Breast epithelium (tissue), 4 donors: ENCODE measurements at places on chromosomes 1 and 21. TPM values are rescaled to one million over a fixed set of nuclear protein-coding genes. Genes with fewer than 3 reads are reported as not detected.

The HOOK1 gene
- total RNA-seq = 12.5 TPM

The CDC42BPA gene
- 39.8 TPM for total RNA-seq

The S100PBP gene
- 29.5 TPM for total RNA-seq

- H3K36me3 ChIP-seq = no peaks in the 10 kb centered on the region
- no peaks in the 10 kb centered on the region for H3K27me3 ChIP-seq
- no peak overlapping the region for H3K4me3 ChIP-seq
- DNase-seq = no peak
Measured at GRCh38 chr21:25584833-25585676, 22.2 kb downstream of the MRPL39 start.

- H3K27ac ChIP-seq = peak overlapping the region; percentile 72
- DNase-seq = no peak
- H3K4me3 ChIP-seq = no peak overlapping the region
- no peaks in the 10 kb centered on the region for H3K36me3 ChIP-seq
- peaks cover 3% of the 10 kb centered on the region for H3K4me1 ChIP-seq
Measured at GRCh38 chr1:154423304-154423987, 18.3 kb downstream of the IL6R start.

- H3K4me3 ChIP-seq = no peak overlapping the region
- no peaks in the 10 kb centered on the region for H3K36me3 ChIP-seq
- no peaks in the 10 kb centered on the region for H3K27me3 ChIP-seq
- H3K27ac ChIP-seq = peak overlapping the region; percentile 59
- no peak for DNase-seq
Measured at GRCh38 chr1:220956501-220957232, 77.4 kb downstream of the HLX start.

DNA sequence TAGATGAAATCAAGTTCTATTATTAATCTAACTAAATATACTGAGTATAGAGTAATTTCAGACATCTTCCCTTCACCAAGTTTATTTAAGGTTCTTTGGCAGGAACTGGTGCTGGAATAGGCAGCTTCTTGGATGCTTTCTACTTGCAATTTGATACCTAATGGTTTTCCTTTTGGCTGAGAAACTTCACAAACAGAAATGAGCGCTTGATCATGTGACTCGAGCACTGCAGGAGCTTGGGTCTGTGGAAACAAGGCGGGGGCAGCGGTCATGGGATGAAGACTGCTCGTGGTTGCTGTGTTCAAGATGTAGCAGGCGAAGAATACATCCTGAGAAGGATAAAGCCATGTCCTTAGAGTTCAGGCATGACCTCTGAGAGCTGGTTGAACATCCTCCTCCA, 136.8 kb downstream of the PTPRC start:
- no peak overlapping the region for H3K27ac ChIP-seq
- no peak overlapping the region for H3K4me3 ChIP-seq
- H3K36me3 ChIP-seq = no peaks in the 10 kb centered on the region

- no peak overlapping the region for H3K27ac ChIP-seq
- H3K4me1 ChIP-seq = no peaks in the 10 kb centered on the region
- H3K36me3 ChIP-seq = no peaks in the 10 kb centered on the region
- no peaks in the 10 kb centered on the region for H3K27me3 ChIP-seq
- no peak overlapping the region for H3K4me3 ChIP-seq
Measured at GRCh38 chr1:60571811-60572210, 498.2 kb upstream of the C1orf87 start.

DNA sequence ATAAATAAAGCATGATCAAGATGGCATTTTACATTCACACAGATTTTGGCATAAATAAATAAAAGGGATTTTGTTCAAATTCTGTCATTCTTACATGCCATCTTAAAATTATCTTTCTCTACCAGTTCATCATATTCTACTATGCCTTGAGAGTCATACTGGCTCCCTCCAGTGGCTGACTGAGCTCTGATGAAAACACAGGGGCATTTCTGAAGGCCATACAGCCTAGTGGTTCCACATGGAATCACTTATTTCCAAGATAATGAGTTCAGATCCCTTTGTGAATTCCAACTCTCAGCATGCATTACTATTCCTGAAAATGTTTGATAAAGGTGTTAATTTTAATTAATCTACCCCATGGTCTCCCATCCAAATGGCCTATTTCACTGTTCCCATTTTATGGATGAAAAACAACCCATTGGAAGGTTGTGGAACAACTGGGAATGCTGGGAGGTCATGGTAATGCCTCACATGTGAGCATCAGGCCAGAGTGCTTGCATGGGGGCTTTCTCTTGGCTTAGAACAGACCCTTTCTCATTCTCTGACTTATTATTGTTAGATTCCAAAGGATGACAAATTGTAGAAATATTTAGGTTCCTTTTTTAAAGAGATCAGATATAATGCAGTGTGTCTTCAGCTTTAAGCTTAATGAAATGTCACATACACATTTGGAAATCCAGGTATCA, 622.4 kb upstream of the PKN2 start:
- H3K4me1 ChIP-seq = peaks cover 9% of the 10 kb centered on the region
- no peaks in the 10 kb centered on the region for H3K27me3 ChIP-seq
- H3K27ac ChIP-seq = no peak overlapping the region

DNA sequence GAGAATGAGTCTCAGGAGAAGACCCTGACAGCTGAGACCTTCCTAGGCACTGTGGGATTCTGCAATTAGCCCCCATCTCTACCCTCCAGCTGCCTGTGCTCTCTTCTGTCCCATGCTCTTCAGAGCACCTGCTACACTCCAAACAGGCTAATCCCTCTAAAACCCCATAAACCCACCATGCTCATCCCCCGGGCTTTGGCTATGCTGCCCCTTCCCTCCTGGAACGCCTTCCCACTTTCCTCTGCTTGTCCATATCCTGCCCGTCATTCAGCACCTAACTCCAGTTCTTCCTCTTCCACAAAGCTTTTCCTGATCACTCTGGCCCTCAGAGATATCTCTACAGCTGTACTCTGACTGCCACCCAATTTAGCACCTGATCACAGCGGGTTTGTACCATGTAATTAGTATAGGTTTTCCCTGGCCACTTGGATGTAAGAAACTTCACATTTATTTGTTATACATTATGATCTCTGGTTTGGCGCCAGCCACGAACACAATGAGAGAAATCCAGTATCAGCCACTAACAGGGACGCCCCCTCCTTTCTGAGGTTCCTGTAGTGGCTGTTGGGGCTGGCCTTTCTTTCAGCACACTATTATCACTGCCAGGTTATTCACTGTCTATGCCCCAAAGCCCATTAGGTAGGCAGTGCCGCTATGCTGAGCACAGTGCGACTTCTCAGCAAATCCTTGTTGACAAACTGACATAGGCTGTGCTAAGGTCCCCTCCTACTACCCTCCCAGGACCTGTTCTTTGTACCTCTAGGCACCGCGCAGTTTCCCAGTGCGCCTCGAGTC, 45.1 kb downstream of the CDC7 start:
- no peak overlapping the region for H3K27ac ChIP-seq
- H3K36me3 ChIP-seq = no peaks in the 10 kb centered on the region
- H3K27me3 ChIP-seq = no peaks in the 10 kb centered on the region
- H3K4me1 ChIP-seq = no peaks in the 10 kb centered on the region
- no peak for DNase-seq
- H3K4me3 ChIP-seq = no peak overlapping the region

DNA sequence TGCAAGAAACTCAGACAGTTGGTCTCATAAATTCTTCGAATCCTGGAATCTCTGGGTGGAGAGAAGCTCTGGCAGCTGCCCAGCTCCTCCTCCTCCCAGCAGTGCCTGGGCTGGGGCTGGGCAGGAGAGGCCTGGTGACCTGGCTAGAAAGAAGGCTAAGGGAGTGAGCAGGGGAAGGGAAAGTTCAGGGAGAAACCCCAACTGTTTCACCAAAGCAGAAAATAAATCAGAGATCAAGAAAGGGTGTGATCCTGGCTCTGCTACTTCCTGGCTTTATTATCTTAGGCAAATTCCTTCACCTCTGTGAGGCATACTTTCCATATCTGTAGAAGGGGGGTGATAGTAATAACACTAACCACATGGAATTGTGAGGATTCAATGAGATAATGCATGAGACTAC, 8.8 kb upstream of the COL16A1 start:
- no peaks in the 10 kb centered on the region for H3K36me3 ChIP-seq
- no peak overlapping the region for H3K4me3 ChIP-seq
- no peaks in the 10 kb centered on the region for H3K27me3 ChIP-seq
- H3K27ac ChIP-seq = peak overlapping the region; percentile 46
- DNase-seq = no peak
- no peaks in the 10 kb centered on the region for H3K4me1 ChIP-seq

DNA sequence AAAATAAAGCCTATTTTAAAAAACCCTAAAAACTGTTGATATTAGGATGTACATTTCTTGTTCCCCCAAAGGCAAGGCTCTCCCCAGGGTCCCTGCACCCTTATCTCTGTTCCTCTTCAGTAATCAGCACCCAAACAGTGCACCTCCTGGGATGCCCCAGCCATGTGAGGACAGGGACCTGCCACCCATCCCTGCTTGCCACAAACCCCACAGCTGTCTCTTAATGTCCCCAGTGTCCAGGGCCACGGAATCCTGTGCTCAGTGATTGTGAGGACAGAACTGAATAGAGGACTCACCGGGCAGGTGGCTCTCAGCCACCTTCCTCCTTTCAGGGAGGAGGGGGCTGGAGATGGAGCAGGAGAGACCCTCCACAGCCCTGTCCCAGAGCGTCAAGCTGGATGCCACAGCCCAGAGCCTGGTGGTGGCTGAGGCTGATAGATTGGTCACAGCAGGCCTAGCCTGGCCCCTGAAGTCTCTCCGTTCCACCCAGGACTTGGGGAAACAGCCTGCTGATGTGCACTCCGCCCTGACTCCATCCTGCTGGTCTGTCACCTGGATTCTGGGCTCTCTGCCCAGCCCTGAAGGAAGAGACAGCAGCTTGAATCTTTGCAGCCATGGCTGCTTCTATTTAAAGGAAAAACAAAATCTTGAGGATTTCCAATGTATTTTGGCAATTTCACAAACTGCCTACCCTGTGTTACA, 23.1 kb downstream of the RNF187 start:
- H3K27me3 ChIP-seq = no peaks in the 10 kb centered on the region
- no peak overlapping the region for H3K4me3 ChIP-seq
- no peaks in the 10 kb centered on the region for H3K4me1 ChIP-seq
- H3K27ac ChIP-seq = no peak overlapping the region
- DNase-seq = no peak

- no peaks in the 10 kb centered on the region for H3K36me3 ChIP-seq
- no peak for DNase-seq
- H3K27me3 ChIP-seq = no peaks in the 10 kb centered on the region
- H3K4me3 ChIP-seq = no peak overlapping the region
- no peak overlapping the region for H3K27ac ChIP-seq
- no peaks in the 10 kb centered on the region for H3K4me1 ChIP-seq
Measured at GRCh38 chr1:76238094-76238628, 163.6 kb downstream of the ST6GALNAC3 start.

DNA sequence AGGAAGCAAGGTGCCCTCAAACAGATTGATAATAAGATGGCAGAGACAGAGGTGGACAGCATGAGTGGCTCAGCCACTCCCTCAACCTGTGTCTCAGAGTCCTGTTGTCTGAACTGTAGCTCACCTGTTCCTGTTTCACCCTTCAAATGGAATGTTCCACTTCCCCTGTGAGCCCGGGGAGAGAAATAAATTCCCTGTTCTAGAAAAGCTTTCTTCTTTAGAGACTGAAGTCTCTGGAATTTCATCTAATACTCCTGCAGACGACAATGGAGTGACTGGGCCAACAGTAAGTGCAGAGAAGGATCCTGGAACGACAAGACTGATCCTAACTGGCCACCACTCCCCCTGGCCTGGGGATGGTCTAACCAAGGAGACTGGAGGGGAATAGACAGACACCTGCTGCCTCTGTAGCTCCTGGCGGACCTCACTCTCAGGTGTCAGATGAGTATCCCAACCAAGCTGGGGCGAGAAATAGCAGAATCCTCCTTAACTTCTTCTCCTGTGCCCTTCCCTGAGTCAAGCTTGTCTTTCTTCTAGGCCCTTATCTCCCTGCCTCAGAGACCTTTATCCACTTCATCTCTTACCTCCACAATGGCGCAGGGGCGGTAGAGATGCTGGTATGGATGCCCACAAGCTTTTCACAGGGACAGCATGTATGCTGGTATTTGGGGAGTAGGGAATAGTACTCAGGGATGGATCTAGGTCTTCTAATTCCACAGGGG, 45.4 kb downstream of the PLEKHA6 start:
- peak overlapping the region; percentile 79 for H3K27ac ChIP-seq
- H3K36me3 ChIP-seq = no peaks in the 10 kb centered on the region
- H3K4me3 ChIP-seq = no peak overlapping the region
- H3K27me3 ChIP-seq = no peaks in the 10 kb centered on the region
- DNase-seq = peak; percentile 30
- H3K4me1 ChIP-seq = no peaks in the 10 kb centered on the region

- peak; percentile 66 for DNase-seq
- H3K27ac ChIP-seq = no peak overlapping the region
- no peaks in the 10 kb centered on the region for H3K4me1 ChIP-seq
- peak overlapping the region; percentile 3 for H3K4me3 ChIP-seq
Measured at GRCh38 chr21:44510508-44511218, 29.3 kb downstream of the KRTAP10-1 start.

DNA sequence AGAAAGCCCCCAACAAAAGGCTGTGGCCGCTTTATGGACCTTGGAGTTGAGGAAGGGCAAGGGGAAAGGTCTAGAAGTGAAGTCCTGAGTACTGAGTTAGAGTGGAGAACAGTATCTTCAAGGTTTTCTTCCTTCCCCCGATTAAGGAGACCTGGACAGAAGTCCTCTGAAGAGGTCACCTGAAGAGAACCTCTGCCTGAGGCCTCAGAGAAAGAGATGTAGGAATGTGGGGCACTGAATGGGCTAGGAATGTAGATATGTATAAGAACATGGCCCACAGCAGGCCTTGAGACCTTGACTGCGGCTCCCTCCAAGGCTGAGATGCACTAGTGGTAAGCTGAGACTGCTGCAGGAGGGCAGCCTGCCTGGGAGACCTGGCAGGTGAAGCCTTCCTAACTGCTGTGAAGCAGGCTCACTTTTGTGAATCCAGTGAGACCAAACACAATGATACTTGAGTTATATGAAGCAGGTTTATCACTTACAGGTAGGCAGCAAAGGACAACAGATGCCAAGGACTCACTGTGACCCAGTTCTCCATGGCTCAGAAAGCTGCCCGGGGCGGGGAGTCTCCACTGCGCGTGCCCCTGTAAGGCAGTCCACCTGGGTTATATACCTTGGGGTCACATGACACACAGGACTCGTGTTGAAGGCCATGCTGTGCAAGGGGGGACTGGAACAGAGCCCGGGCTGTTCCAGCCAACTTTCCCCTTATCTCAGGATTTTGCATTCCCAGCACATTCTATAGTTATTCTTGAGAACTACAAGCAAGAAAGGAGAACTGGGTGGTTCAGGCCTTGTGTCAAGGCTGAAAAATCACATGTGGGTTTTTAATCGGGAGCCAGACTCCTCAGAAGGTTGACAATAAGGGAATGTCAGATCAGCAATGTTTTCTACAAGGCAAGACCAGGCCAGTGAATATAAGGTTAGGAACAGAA, 78.8 kb upstream of the PPM1J start:
- no peaks in the 10 kb centered on the region for H3K4me1 ChIP-seq
- H3K36me3 ChIP-seq = no peaks in the 10 kb centered on the region
- DNase-seq = no peak
- no peak overlapping the region for H3K4me3 ChIP-seq
- H3K27ac ChIP-seq = no peak overlapping the region

GRCh38 chr1:170309389-170310013, 163.7 kb downstream of the NTMT2 start:
- no peak overlapping the region for H3K4me3 ChIP-seq
- no peaks in the 10 kb centered on the region for H3K4me1 ChIP-seq
- no peak overlapping the region for H3K27ac ChIP-seq
- no peak for DNase-seq

- no peak overlapping the region for H3K4me3 ChIP-seq
- H3K27me3 ChIP-seq = no peaks in the 10 kb centered on the region
- no peak overlapping the region for H3K27ac ChIP-seq
Measured at GRCh38 chr1:22044690-22045420, 7.7 kb upstream of the CDC42 start.
